Astrocyte of the cerebellum (primary cell): ENCODE measurements at places on chromosomes 5 and 9.

GRCh38 chr9:83800236-83801033 is 17.1 kb downstream of the GKAP1 start:
- DNase-seq = no peak

GRCh38 chr5:1734271-1734907 is 65.2 kb downstream of the MRPL36 start:
- DNase-seq = no peak

- no peak for DNase-seq
Observed at GRCh38 chr5:143304836-143305475, 98.5 kb downstream of the NR3C1 start.

GRCh38 chr5:143775258-143775657 is 36.7 kb upstream of the HMHB1 start:
- no peak for DNase-seq

DNA sequence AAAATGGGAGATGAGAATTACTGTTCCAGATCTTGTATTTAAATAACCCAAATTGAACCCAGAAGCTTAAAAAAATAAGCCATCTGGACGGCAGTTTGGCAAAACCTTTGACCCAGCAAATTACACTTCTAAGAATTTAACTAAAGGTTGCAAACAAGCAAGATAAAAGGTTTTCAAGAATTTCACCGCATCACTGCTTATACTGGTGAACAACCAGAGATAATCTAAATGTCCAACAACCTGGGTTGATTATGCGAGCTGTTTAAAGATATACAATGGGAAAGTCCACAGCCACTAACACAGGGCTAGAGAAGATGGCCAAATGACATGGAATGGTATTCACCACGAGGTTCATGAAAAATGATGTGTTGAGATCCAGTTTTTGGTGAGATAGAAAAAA is 149.3 kb downstream of the GNAQ start:
- DNase-seq = no peak

- no peak for DNase-seq
Observed at GRCh38 chr9:134195558-134195957, 31.2 kb upstream of the RNU6ATAC start.

GRCh38 chr5:95284572-95285408 is at the start of gene MCTP1:
Gene MCTP1, minus strand, starts transcription at chr5:95285094.
- no peak for DNase-seq

GRCh38 chr5:42022383-42022972 is 97.4 kb downstream of the FBXO4 start:
- no peak for DNase-seq

DNA sequence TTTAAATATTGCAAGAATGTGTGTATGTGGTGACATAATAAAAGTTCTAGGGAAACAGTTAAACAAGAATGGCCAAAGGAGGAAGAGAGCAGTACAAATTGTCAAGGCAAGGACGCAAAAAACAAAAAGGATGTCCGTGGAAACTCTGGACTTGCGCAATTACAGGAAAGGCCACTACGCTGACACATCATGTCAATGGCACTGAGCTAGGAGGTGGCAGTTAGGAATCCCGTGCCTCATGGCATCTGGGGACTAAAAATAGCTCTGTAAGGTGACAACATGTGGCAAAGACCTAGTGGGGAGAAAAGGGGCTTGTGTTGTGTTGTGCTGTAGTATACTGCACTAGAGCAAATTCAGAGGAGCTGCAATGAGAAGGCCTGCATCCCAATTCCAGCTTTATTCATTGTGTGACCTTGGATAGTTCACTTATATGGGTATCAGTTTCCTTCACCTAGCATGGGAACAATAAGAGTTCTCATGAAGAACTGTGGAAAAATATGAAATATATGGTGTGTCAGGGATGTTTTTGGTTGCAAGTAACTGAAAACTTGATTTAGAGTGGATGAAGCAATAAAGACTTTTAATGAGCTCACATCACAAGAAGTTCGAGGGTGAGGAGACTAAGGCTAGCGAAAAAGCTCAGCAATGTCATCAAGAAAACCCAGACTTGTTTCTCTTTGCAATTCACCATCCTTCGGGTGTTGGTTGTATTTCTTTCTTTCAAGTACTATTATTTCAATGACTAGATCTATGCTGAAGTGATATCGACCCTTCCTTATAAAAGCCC is 124.1 kb upstream of the STC2 start:
- DNase-seq = no peak

- no peak for DNase-seq
Observed at GRCh38 chr9:137575716-137576411, 2.9 kb downstream of the DPH7 start.

- DNase-seq = no peak
Observed at GRCh38 chr5:114311281-114311680, 50.6 kb upstream of the KCNN2 start.

DNA sequence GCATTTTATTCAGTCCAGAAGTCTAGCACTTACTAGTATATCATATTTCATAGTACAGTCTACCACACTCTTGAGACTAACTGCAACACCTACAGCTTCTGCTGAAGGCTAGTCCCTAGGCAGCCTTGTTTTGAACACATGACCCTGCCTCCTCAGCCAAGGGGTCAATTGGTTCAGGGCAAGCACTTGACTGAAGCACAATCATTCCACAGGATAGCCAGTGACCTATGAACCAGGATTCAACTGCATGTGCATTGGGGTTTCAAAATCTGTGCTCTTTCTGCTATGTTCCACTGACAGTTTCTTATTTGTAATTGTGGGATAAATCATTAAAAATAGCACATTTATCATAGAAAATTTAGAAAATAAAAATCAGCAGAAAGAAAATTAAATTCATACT is 186.8 kb downstream of the TMEM161B start:
- DNase-seq = no peak

DNA sequence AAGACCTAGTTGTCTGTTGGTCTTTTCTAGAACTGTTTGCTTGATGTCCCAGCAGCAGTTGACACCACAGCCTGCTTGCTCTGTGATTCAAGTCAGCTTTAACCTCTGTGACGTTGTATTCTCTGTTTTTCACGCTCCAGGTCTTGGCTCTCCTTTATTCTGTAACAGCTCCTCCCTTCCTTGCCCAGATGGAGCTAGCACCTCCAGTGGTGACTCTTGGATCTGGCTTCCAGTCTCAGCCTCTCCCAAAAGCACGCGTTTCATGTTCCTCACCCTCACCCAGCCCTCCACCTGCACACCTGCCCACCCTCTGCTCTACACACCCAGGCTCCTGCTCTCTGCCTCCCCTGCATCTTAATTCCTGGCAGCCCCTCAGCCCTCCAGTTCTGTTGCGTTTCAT is 50.6 kb downstream of the DMRT1 start:
- DNase-seq = no peak

DNA sequence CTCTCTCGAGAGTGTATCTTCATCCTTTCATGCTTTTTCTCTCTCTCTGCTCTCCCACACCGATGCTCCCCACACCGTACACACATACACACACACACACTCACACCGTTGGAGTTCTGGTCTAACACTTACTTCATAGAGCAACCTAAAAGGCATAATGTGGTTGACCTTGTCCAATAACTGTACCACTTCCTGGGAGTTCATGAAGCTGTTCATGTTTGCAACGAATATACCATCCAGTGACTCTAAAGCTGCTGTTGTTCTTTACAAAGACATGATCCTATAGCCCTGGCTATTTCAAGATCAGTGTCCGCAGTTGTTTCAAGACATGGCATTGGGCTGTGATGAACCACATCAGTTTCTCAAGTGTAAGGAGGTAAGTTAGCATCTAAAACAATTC is 10.0 kb downstream of the MEF2C start:
- DNase-seq = no peak
